Stimulated activated CD4-positive, alpha-beta T cell treated with anti-CD3 and anti-CD28 coated beads, TNF-alpha, amount 100 ng/mL, for 4 hours (primary cell): ENCODE measurements at places on chromosomes 2 and 18.

- no peak for DNase-seq
These were observed 6.7 kb upstream of the RBM45 start for GRCh38 chr2:178105566-178105965.

DNA sequence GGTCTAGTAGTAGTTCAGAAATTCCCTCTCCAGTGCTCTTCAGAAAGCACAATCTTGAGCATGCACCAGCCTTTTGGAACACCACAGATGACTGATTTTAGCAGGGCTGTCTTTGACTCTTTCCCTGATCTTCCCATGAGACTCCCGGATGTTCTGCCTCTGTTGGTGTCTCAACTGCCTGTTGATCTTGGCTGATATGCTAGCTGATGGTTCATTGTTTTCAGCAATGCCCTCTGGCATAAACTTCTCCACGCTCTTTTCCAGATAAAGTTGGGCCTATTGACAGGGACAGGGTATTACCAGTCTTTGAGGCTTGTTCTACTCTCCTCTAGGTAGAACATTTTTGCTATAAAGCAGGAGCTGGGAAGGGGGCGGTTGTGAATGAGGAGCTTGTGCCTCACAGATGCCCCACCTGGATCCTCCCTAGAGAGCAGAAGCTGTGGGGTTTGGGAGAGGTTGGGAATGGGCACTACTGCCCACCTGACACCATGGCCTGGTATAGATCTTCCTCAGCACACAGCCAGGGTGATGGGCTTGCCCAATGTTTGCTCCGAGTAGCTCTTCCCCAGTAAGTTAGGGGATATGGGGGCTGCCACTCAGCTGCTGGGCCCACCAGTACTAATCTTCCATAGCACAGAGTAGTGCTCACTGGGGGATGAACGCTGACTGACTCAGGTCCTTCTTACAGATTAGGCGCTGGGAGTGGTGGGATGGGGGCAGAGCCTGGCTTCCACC, 111.3 kb downstream of the PTGR3 start:
- no peak for DNase-seq

GRCh38 chr2:68948710-68949109, 4.0 kb downstream of the GKN2 start:
- no peak for DNase-seq

DNA sequence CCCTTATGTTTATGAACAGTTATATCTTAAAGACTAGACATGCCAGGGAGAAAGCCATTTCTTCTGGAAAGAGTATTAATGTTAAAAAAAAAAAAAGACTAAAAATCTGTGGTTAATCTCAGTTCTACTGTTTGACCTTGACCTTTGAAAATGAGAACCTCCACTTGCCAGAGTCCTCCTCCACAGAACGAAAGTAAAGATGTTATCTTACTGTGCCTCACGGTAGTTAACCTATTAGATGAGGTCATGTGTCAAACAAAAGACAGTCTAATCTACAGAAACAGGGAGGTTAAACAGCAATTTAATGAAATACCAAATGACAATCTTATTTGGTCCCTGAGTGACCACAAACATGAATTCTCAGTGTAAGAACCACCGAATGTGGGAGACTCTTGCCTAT, 51.2 kb downstream of the SLC14A2 start:
- DNase-seq = no peak

- DNase-seq = no peak
These were observed 148.6 kb downstream of the TGIF1 start for GRCh38 chr18:3598581-3598980.

GRCh38 chr2:217099561-217099960, 239.7 kb upstream of the TNP1 start:
- no peak for DNase-seq

DNA sequence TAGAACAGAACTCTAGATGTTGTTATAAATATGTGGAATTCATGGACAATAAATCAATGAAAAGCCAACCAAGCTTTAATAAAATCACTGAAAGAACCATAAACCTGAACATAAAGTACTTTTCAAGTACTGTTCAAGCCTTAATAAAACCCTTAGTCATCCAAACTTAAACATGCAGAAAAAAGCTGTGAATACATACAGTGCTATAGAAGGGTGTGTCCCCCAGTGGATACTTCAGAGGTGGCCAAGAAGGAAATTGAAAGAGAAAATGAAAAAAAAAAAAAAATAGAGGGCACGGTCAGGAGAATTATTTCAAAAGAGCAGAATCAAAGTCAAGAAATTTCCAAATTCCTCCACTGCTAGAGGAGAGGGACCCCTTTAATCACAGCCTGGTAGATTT, 141.1 kb downstream of the SP100 start:
- DNase-seq = no peak

GRCh38 chr18:42363446-42364441, 408.7 kb downstream of the PIK3C3 start:
- DNase-seq = no peak

- DNase-seq = no peak
These were observed 138.3 kb downstream of the FAM124B start for GRCh38 chr2:224263571-224264043.

DNA sequence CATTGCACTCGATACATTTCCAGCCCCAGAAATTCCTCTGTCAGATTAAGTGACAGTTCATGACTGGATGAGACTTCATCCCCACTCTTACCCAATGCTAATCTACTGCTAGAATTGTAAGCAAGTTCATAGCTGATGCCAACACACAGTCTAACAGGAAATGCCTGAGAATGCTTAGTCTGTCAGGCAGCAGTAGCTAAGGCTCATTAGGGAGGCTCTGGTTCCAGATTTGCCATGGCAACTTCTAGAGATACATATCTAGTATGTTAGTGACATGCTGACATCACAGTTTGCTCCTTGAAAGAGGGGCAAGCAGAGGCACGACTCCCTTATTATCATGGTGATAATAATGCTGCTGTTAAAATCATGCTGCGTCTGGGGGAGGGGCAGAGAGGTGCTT, 198.4 kb downstream of the RBM43 start:
- no peak for DNase-seq

DNA sequence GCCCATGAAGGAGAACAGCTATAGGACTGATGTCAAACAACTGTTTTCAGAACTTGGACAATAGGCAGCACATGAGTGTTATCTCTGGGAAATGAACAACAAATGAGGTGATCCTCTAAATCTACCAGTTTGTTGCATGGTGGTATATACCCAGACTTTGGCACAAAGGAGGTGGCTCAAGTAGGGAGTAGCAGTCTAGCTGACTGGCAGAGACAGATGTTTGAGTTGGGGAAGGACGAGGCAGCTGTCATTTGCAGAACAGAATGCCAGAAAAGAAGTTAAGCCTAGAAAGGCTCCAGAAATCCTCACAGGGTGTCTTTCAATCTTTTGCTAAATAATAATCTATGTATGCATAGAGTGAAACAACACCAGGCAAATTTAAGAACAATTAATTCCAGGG, 47.4 kb downstream of the RPE start:
- DNase-seq = no peak

- DNase-seq = no peak
These were observed 57.4 kb downstream of the MYO1B start for GRCh38 chr2:191302459-191303139.

DNA sequence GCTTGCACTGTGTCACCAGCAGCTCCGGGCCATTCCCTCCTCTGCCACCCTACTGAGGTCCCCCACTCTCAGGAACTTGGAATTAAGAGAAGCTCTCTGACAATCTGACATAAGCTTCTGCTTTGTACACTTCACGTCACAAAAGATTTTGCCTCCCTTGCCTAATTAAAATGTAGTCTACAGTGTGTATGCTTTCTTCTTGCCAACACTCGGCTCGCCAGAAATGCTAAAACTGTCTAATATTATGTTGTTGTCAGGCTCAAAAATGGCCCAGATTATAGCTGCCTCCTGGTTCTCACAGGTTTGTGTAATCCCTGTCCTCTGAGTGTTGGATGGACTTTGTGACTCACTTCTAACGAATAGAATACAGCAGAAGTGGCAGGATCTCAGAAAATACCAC, 474.7 kb downstream of the MBD2 start:
- DNase-seq = no peak

DNA sequence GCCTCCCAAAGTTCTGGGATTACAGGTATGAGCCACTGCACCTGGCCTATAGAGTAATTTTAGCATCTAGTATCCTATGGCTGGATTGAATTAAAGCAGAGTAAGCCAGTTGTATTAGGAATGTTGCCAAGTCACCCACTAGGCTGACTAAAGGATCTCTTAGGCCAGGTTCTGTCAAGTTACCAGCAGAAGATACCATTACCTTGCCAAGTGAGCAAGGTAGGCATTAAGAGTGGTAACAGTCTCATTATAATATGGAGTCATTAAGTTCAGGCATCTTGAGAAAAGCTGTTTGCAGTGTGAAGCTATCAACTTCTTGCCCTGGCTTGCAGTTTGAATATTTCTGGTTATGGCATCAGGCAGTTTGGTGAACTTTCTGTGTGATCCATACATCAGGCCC, 37.0 kb upstream of the MTCL1 start:
- DNase-seq = no peak

DNA sequence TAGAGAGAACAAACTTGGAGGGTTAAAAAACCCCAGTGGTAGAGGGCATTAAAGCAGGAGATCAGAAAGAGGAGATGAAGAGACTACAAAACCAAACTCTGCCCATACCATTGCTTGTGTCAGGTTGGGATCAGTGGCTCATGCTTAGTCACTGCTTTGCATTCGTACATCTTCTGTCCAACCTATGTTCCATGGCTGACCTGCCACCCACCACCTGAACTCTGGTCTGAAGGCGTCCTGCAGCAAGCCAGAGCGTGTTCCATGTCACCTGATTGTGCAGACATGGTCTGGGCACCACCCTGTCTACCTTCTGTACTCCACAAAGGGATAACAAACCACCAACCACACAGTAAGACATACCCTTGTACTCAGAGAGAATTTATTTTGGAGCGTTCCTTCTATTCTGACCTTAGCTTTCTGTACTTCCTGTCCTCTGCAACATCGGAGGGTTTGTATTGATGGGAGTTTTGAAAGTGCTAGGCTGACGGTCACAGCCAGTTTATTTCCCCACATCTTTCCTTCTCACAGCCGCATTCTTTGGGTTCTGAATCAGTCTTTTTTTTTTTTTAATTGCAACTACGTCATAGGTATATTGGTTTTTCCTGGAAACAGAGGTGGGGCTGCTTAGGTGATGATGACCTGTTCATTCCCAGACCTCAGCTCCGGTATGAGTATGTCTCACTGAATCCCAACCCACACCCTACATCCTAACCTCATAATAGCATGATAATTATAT, 88.3 kb downstream of the SOWAHC start:
- DNase-seq = no peak

GRCh38 chr2:171225302-171225980, 64.7 kb upstream of the TLK1 start:
- DNase-seq = no peak

DNA sequence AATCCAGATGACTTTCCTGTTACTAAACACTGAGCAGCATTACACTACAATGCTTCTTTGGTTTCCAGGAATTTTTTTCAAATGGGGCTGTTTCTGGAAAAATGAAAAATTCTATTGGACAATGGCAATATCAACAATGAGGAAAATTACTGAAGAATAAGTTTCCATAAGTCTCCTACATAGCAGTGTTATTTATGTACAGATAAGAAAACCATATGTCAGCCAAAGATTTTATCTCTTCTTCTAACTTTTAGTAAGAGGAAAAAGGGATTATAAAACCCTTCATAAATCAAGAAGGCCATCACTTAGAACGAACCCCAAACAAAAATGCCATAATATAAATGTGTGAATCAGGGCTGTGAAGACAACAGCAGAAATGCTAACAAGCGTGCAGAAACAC, 31.6 kb upstream of the NOSTRIN start:
- DNase-seq = no peak

DNA sequence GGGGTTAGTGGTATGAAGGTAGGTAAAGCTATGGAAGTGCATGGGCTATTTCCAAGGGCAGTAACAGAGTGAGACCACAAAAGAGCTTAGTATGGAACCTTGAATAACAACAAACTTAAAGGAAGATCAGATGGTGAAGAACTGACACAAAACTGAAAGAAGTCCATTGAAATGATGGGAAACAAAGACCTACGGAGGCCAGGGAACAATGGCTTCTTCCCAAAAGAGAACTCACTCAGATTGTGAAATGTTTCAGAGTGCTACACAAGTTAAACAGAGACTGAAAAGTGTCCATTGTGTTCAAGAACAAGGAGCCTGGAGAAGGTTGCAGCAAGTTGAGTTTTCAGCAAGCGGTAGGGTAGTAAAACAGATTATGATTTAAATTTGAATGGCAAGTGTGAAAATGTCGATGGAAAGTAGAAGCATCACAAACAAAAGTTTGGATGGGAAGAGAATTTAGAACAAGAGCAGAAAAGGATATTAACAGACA, 700.0 kb upstream of the NXPH2 start:
- DNase-seq = no peak

DNA sequence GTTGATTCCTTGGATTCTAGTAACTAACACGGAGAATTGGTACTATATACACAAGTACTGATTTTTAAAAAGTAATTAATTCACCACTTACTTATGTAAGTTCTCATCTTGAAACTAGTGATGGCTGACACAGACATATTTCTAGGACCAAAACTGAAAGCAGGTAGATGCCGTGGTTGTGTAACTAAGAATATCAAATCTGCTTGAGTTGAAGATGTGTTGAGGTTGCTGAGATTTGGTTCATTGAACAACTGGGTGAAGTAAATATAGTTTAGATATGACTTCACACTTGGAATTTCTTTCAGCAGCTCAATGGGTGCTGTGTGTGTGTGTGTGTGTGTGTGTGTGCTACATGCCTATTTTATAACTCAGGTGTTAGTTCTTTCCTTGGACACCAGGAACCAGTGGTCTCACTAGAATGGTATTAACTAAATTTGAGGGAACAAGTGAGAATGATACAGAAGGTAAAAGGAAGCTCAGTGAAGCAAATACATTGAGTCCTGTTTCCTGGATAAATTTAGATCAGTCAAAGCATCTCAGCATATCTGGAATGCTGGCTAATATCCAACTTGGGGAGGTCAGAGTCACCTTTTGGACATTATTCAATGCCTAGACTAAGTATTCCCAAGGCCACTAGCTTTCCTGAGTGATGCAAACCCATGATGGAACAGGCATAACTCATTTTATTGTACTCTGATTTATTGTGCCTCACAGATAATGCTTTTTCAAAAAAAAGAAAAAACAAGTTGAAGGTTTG, 110.7 kb upstream of the ZEB2 start:
- DNase-seq = no peak

- DNase-seq = no peak
These were observed 162.6 kb downstream of the PDE11A start for GRCh38 chr2:177909962-177910361.
